ENCODE measurements at places on chromosomes 6 and 20. TPM values are rescaled to one million over a fixed set of nuclear protein-coding genes. Genes with fewer than 3 reads are reported as not detected.

The COL9A1 gene
- 0.08 TPM for total RNA-seq

DNA sequence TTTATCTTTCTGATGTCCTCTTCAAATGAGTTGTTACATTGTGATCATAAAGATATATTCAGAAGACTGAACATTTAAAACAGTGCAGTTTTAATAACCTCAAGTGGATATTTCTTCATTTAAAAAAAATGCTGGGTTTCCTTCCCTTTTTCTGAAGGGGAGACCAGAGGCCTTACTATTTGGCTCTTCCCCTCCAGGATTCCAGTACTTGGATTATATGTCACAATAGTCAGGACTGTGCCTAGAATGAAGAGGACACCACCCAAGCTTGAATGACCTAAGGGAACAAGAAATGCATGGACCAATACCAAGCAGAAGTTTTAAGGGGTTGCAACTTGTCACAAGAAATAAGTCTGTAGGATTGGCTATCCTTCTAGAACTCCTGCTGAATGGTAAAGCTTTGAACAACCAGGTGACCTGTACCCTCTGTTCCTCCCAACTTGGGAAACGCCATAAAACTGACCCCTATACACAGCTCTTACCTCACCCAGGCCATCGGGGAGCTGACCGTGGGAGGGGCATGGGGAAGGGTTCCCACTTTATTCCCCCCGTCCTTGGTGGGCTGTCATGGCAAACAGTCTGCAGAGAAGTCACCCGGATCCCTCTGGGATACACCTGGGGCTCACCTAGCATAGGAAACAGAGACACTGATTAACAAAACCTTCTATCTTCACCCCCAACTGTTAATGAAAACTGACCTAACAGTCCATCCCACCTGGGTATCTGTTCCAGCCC, 2.0 kb downstream of the FRS3 start:
- DNase-seq, result no peak

DNA sequence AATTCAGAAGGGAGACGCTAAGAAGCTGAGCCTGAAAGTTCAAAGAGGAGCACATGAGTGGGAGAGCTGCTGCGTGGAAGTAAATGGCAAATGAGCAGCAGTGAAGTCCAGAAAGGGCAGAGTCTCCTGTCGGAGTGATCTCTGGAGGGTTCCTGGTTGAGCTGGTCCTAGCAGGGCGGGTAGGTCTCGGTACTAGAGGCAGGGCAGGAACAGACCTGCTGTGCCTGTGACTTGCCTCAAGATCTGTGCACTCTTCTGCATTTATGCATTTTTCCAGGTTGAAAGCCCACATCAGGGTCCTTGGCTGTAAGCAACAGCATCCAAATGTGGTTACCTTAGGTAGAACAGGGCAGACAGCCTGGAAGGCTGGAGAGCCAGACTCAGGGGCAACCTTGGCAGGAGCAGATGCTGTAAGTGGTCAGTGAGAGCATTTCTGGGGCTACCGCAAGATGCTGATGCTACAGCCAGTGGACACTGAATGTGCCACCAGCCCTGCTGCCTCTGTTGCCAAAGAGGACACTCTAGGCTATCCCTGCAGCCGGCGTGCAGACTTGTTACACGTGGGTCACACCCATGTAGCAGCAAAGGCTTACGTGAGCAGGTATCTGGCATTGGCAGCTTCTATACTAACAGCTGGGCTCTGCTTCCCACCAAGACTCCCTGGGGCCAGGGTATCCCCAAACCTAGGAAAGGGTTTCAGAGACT, 8.4 kb downstream of the DUSP22 start:
- no peak for DNase-seq

- no peak for DNase-seq
Observed at GRCh38 chr6:147983581-147984366, 358.9 kb upstream of the SASH1 start.

- DNase-seq, result no peak
Observed at GRCh38 chr6:47592131-47592840, 106.1 kb upstream of the ADGRF4 start.

GRCh38 chr20:35598476-35598875, 17.2 kb upstream of the SPAG4 start:
- DNase-seq, result no peak

- DNase-seq, result no peak
Observed at GRCh38 chr20:63156221-63156671, 59.7 kb downstream of the YTHDF1 start.

The THEMIS gene
- 0.22 TPM for total RNA-seq

The TMEM14C gene
- 132 TPM for total RNA-seq

The LRRC1 gene
- total RNA-seq, result 2.7 TPM

- DNase-seq, result no peak
Observed at GRCh38 chr6:108697561-108698161, 136.9 kb downstream of the FOXO3 start.

DNA sequence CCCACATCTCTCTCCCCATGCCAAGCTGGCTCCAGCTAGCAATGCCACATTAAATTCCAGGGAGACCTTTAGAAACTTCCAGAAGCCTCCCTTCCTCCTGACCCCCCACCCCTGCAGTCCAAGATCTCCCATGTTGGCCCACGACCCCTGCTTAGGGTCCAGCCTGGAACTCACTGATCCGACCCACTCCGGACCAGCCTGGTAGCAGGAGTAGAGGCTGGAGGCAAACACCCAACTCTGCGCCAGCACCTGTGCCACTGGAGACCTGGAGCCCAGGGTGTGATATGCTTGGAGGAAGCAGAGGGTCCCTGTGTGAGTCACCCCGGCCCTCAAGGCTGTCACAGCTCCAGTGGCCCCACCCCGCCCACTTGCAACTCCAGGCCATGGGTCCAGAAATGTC, 3.3 kb upstream of the ULBP1 start:
- DNase-seq, result no peak

The RHAG gene
- total RNA-seq, result 0.44 TPM

DNA sequence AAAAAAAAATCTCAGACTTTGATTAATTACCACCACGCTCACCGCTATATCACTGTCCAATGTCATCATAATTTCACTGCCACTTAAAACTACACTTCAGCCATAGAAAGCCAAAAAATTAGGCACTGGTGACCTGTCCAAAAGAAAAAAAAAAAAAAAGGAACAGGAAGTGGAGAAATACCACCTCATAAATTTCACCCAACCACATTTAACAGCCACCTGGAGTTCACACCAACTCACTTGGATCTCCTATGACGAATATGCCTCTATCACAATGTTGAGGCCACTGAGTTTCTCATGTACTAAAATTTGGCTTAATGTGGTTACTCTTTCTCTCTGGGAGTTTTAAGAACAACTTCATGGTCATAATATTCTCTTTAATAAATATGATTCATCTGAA, 237.5 kb upstream of the RSPO3 start:
- DNase-seq, result no peak

DNA sequence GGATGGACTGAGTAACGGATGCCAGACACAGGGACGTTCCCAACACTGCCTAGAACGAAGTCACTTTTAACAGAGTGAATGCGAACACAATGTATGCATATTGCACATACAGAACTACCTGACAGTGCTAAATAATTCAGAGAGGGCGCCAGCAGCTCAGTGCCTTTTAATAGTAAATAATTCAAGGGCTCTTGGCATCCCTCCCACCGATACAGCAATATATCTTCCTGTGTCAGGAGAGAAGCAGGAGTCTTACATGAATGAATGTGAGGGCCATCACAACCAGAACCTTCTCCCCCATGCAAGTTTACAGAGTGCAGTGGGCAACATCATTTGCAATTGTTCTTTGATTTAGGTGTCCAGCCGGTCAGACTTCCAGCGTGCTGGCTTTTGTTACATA, 88.4 kb upstream of the KCNG1 start:
- no peak for DNase-seq

GRCh38 chr6:125197795-125198269, 44.3 kb downstream of the TPD52L1 start:
- DNase-seq, result peak; percentile 63

The SCRT2 gene
- not detected for total RNA-seq

- no peak for DNase-seq
Observed at GRCh38 chr6:16472349-16473069, 234.1 kb downstream of the GMPR start.

GRCh38 chr20:10633718-10634117, 40.1 kb downstream of the JAG1 start:
- DNase-seq, result no peak

DNA sequence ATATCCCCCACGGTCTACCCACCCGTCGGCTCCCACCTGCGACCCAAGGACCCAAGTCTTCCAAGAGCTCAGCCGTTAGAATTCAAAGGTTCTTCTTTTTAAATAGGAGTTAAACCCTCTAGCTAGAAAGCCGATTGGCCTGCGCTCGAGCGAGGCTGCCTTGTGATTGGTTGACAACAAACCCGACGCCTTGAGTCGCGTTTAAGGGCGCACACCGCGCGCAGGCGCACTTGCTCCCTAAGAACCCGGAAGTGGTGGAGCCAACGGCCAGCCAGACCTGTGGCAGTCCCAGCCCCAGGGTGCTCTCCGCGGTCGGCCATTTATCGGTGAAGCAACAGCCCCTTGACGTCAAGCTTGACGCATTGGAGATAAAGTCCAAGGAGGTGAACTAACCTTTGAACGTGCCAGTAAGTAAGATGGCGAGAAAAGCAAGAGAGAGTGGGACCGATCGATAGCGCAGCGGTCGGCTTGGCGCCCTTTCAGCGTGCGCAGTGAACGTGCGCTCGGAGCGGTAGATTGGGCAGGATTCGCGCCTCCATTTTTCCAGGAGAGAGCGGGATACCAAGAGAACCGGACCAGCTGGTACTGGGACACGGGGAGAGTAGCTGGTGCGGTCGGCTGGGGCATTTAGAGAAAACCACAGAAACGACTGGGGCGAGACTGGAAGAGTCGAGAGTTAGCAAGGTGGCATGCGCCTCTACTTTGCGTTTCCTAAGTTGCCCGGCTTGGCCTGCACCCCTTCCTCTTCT, at the start of the genes AURKA and CSTF1:
AURKA (minus strand) TSS at position 84 of the 749 bp plus-strand sequence. CDS start 4,018 bp downstream, outside the sequence.
CSTF1 (plus strand) TSS at position 514 of the 749 bp plus-strand sequence. CDS start 2,908 bp downstream, outside the sequence.
- DNase-seq, result peak; percentile 98

DNA sequence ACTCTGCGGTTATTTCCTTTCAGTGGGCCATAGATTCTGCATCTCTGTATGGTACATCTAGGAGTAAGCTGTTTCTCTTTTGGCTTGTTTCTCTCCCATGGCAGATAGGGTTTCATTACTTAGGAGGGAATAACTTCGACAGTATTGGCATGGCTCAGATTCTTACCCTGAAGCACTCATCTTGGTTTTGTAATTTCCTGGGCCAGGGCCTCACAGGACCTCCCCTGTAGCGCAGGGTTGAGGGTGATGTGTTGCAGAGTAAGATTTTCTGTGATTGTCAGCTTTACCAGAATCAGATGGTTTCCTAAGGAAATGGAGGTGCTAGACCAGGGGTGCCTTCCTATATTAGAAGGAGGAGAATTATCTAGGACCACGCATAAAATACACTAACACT, 78.3 kb downstream of the STXBP5 start:
- no peak for DNase-seq

- DNase-seq, result no peak
Observed at GRCh38 chr6:130743175-130743574, 84.0 kb upstream of the SMLR1 start.

The THBD gene
- total RNA-seq, result 13.8 TPM

The IRAK1BP1 gene
- total RNA-seq, result 4.7 TPM

- DNase-seq, result no peak
Observed at GRCh38 chr6:39599973-39600372, 125.2 kb downstream of the KIF6 start.

The RAET1L gene
- total RNA-seq, result not detected

The ADGB gene
- total RNA-seq, result not detected

DNA sequence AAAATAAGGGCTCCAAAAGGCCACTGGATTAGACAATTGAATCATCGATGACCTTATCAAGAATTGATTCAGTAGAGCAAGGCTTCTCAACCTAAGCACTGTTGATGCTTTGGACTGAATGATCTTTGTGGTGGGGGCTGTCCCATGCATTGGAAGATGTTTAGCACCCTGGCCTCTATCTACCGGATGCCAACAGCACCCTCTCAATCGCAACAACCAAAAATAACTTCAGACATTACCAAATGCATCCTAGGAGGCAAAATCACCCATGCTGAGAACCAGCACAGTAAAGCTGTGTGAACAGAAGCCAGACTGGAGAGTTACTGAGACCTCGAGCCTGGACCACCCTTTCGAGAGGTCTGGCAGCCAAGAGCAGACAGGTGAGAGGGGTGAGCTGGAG, 67.5 kb downstream of the TBC1D7 start:
- DNase-seq, result no peak

DNA sequence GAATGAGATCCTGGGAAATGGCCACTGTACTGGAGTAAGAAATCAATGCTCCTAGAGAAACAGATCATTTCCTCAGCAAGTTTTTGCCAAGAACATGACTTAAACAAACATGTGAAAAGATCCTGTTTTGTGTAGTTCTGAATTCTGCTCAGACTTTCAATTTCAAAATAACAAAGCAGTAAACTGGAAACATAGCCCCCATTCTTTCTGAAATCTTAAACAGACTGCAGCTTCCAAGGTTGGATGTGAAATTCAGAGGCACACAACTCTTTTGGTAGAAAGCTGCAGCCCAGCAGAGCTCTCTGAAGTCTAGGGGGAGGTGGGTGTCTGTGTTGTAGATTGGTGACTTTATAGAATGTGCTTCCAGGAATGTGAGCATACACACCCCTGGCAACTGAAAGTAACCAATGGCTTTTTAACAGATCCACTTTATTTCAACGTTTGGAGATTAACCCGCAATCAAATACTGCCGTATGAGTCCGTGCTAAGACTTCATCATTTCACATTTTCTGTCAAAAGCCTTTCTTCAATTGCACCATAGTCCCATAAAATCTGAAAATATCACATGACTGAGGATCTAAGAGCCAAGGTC, 86.4 kb downstream of the ATXN1 start:
- DNase-seq, result no peak

DNA sequence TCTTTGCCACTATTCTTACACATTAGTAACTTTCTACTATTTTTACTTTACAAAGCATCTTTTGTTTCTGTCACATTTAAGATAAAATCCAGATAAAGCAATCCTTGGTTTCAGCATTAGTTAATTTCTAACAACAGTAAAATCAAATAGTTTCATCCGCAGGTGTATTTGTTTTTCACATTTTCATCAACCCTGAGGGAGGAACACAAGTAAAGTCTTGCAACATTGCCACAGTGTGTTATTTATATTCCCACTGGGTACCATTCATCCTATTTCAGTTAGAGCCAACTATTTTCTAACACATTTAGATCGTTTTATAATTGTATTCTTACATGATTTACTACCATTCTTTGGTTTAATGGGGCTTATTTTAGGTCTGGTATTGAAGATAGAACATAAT, 908.7 kb upstream of the CITED2 start:
- DNase-seq, result no peak

DNA sequence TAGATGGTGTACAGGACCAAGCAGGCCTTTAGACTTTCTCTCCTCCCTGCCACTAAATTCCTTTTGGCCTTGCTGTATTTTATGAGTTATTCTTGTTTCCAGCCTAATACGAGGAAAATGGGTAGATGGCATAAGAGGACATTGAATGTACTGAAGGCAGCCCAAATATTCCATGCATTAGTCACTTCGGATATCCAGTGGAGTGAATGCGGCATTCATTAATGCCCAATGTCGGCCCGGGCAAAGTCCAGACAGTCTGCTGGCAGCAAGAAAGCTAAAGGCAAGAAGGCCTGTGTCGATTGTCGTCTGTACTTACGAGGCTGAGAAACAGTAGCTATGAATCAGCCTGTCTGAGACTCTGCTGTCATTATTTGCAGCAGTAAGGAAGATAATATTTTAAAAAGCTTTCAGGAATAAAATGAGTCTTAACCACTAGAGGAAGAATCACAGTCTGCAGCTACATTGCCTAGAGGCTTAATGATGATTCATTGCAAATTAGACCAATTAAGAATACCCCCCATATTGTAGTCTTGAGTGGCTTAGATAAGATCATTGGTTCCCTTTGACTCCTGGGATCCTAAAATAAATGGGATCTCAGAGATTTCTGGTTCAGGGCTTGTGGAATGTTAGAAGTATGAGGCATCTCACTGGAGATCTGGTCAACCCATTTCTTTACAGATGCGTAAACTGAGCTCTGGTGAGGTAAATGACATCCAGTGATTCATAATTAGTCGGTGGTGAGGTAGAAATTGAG, 534.1 kb upstream of the JAG1 start:
- no peak for DNase-seq
